KG1 (cell line): ENCODE measurements at places on chromosomes 11 and 22.
A peak's percentile ranks its signal among the peaks of the same experiment; 100 is the strongest.

GRCh38 chr11:110735455-110736170 lies 23.4 kb upstream of the ARHGAP20 start:
- no peak for DNase-seq

GRCh38 chr11:68546555-68546954 lies 86.0 kb downstream of the PPP6R3 start:
- DNase-seq = no peak

DNA sequence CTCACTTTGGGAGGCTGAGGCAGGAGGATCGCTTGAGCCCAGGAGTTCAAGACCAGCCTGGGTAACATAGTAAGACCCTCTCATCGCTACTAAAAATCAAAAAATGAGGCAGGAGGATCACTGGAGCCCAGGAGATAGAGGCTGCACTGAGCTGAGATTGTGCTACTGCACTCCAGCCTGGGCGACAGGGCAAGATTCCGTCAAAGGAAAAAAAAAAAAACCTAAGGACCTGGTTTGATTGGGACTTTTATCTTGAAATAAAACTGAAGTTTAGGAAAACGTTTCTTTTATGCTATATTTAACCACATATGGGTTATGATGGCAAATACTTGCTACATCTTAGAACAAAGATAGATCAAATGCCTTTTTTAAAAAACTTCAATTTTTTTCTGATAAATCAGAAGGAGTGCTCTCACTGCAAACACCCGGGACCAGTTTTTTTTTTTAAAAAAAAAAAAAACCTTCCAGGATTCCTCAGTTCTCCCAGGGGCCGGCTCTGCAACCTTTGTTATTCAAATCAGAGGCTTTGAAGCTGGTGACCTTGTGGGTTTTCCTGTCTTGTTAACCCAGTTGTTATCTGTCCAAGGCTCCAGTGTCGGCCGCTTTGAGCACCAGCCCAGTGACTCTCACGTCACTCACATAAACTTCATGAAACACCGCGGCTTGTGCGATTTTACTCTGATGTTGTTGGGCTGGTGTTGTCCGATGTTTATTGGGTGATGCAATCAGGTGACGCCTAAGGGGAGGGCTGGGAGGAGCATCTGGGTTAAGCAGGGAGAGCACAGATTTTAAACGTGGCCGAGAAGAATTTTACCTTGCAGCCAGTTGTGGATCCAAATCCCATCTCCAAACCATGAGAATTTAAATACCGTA lies 24.7 kb upstream of the SLC22A12 start:
- no peak for DNase-seq

GRCh38 chr22:24948356-24949202 lies 2.1 kb upstream of the LHFPL7 start:
- DNase-seq = no peak

GRCh38 chr11:59010708-59011107 lies 71.4 kb downstream of the GLYATL1 start:
- peak; percentile 37 for DNase-seq

DNA sequence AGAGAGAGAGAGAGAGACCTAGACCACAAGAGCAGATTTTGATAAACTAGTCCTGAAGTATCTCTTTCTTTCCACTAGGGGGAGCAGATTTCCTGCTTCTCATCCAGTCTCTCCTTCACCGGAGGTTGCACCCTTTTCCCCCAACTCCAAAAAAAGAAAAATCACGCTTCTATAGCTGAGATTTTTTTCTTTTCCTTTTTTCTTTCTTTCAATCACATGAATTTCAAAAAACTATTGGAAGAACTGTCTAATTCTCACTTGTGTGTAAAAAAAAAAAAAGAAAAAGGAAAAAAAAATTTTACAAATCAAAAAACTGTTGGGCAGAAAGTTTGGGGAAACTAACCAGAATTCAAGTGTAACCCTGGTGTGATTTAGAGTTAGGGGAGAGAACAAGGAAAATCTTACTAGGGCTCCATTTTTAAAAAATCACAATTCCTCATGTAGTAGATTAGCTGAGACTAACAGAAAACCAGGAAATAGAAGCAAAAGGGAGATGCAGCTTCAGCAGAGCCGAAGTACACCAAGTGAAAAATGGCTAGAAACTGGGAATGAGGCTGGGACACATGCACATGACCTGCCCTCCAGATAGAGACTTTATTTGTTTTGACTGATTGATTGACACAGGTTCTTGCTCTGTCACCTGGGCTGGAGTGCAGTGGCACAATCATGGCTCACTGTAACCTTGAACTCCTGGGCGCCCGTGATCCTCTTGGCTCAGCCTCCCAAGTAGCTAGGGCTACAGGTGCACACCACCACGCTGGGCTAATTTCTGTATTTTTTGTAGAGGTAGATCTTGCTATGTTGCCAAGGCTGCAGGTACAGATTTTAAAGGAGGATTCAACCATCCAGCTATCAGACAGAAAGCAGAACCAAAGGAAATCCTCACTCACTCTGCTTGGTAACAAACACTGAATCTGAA lies 27.1 kb downstream of the SDHD start:
- peak; percentile 50 for DNase-seq

DNA sequence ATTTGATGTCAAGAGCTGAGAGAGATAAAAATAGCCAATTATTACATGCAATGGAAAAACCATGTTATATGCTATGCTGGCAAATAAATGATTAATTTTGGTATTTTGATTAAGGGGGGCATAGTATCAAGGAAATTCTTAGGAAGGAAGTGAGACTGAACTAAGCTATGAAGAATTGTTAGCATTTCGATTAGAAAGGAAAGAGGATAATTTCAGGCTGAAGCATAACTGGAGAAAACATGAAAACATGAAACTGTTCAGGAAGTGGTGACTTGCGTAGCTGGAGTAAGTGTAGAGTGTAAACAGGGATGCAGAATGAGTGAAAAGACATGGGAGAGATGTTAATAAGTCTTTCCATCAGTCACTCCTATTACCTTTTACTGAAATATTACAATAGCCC lies 6.4 kb downstream of the ACRV1 start:
- DNase-seq = no peak

DNA sequence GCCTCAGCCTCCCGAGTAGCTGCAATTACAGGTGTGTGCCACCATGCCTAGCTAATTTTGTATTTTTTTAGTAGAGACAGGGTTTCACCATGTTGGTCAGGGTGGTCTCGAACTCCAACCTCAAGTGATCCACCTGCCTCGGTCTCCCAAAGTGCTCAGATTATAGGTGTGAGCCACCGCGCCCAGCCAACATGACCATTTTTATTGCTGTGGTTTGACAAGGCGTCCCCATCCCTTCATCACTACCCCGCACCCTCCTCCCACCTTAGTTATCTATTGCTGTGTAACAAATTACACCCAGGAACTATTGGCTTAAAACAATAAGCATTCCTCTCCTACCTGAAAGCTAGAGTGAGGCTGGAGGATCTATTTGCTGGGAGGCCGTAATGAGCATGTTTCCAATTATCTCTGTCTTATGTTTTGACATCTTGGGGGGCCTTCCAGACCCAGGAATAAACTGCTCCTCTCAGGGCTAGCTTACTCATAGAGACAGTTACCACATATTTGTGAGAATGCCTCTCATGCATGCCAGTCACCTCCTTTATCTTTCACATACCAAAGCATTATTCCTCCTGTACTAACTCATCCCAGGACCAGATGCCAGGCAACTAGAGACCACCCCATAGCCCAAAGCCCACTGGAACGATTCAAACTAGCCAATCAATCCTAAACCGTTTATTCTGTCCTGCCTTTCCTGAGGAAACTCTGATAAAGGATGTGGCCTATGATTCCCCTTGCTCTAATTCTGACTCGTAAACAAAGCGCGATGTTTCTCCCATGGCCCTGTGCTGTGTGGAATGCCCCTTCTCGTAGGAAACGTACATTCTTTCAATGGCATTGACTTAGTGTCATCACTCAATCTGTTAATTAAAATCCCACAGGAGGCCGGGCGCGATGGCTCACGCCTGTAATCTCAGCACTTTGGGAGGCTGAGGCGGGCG lies 19.4 kb downstream of the SNU13 start:
- DNase-seq = no peak

GRCh38 chr11:65478388-65479183 lies 20.3 kb upstream of the MALAT1 start:
- no peak for DNase-seq

DNA sequence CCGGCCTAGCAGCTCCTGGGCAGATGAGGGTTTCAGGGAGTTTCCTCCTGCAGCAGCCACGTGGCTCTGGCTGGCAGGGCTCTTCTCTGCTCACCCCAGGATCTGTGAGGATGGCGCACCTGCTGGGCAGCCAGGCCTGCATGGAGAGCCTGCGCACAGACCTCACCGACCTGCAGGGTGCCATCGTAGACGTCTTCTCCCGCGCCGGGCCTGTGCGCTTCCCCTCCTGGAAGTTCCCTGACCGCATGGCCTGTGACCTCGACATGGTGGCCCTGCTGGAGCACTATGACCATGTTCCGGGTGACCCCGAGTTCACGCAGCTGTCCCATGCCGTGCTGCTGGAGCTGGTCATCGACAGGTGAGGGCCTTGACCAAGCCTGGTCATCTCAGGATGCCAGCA lies 9.1 kb downstream of the CCDC157 start:
- no peak for DNase-seq

- no peak for DNase-seq
Measured at GRCh38 chr11:128342511-128343134, 244.7 kb downstream of the ETS1 start.

DNA sequence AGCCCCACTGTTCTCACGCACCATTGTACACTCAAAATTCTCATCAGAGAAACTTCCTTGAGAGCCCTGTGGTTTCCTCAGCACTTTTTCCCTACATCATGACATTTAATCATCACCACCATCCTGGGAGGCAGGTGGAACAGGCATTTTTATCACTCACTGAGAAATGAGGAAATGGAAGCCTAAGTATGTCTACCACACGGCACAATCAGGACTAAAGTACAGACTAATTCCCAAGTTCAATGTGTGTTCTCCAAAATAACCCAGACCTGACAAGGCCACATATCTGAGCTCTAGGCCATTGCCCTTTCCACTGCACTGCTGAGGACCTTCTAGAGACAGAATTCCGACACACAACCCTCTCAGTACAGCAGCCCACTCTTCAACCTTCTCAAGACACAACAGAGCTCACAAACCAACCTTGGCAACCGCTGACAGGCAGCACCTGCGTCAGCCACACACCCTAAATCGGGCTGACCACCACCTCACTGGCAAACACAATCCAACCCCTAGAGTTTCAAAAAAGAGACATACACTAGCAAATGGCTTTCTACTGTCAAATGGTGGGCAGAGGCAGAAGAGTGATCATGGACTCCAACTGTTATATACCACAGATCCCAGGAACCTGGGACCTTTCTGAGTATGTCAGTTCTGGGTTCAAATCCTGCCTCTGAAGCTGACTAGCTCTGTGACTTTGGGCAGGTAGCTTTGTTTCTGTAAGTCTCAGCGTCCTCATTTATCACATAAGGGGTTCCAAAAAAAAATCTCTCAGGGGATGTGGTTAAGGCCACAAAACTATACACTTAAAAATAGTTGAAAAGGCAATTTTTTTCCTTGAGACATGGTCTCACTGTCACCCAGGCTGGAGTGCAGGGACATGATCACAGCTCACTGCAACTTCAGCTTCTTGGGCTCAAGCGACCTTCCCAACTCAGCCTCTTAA lies 16.3 kb downstream of the SMCO4 start:
- no peak for DNase-seq

GRCh38 chr11:118606157-118606843 lies 1.1 kb upstream of the PHLDB1 start:
- no peak for DNase-seq
